ENCODE measurements at places on chromosomes 4 and X. TPM values are rescaled to one million over a fixed set of nuclear protein-coding genes. Genes with fewer than 3 reads are reported as not detected.

GRCh38 chr4:88352062-88352740, 26.5 kb upstream of the HERC6 start:
- no peak for DNase-seq

DNA sequence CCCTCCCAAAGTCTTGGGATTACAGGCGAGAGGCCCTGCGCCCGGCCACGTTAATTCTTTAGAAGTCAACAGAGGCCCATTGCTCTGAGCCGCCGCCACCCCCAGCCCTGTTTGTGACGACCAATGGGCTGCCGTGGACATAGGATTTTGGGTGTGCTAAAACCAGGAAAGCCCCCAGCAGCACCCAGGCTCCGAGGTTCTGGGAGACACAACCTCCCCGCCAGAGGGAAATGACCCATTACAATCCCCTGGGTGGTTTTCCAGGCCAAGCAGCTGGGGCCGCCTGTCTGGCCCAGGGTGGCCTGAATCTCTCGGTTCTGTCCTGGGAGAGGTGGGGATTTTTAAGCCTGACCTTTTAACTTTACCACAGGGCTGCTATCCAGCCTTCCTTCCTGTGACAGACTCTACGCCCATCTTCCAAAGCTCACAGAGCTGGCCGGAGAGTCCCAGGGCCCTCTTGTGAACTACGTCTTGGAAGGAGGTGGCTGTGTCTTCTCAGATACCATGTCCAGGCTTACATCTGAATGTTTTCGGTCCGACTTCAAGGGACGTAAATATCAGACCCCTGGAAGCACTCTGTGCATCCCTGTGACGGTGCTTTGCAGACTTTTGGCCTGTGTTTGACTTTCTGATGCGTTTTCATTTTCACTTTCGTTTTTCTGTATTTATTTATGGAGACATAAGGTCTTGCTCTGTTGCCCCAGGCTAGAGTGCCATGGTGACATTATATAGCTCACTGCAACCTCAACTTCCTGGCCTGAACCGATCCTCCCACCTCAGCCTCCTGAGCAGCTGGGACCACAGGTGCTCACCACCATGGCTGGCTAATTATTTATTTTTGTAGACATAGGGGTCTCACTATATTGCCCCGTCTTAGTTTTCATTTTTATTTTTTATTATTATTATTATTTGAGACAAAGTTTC, 36.0 kb downstream of the P2RY8 start:
- DNase-seq: peak; percentile 66

DNA sequence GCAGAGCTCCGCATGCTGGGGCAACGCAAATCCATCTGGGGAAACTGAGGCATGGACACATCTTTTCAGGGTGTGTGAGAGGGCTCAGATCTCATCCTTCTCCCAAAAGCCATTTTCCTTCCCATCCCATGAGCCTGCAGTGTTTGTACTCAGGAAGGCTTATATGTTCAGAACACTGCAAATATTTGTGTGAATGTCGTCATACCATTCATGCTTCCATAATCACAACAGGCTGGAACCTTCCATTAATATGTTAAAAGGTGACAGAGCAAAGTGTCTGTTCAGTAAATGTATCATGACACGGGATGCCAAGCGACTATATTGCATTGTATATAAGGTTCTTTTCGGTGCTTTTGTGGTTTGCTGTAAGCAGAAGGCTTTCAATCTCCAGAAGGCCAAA, 8.5 kb downstream of the TRIML1 start:
- DNase-seq: no peak

- DNase-seq: peak; percentile 88
These were observed at the start of gene TADA2B for GRCh38 chr4:7043284-7044136. TSS of gene TADA2B (plus strand) at chr4:7043372. CDS start at chr4:7043580, 208 bp downstream.

- DNase-seq: no peak
These were observed 114.7 kb upstream of the TTC29 start for GRCh38 chr4:147060151-147060931.

DNA sequence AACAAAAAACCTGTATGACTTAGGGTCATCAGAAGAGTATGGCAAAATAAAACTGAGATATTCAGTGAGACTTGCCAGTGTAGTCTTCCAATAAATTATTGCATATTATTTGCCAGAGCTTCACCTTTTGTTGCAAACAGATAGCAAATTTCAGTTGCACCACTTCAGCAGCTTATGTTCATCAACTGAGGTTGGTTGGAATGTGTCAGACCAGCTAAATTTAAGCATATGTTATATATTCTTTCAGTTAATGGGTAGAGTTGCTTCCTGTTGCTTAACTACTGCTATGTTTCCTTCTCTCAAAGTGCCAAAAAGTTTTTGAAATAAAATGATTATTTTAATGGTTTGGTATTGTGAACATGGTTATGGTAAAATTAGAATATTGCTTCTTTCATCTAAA, 61.5 kb downstream of the GALNT7 start:
- no peak for DNase-seq

DNA sequence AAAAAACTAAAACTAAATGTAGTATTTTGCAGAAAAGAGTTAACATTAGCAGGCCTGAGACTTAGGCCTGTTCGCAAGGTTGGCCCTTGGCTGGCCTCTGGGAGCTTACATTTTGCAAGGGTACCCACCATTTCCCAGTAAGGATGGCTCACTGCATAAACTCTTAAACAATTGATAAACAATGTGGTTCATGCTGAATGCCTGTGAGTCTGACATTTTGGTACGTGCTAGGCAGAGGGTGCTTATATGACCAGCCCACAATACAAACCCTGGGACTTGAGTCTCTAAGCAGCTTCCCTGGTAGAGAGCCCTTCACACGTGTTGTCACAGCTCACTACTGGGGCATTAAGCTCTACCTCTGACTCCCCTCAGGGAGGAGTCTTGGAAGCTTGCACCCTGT, 7.4 kb downstream of the PRPS2 start:
- no peak for DNase-seq

DNA sequence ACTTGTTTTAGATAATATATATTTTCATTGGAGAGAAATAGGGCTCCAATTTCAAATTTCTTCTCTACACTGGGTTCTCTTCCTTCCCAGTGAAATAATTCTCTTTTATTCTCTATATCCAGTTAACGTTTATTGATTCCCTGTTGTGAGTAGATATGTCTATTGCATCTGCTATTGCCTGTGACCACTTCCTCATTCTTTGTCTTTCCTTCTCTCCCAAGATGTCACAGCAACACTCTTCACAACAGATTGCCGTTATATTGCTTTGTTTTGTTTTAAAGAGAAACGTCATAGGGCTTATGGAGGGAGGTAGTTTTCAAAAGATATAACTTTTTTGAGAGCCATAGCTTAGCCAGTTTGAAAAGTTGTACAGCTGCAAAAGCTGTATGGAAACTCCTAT, 343.8 kb downstream of the ARHGAP24 start:
- DNase-seq: no peak

GRCh38 chrX:18674417-18674787, 2.5 kb upstream of the RS1 start:
- no peak for DNase-seq

DNA sequence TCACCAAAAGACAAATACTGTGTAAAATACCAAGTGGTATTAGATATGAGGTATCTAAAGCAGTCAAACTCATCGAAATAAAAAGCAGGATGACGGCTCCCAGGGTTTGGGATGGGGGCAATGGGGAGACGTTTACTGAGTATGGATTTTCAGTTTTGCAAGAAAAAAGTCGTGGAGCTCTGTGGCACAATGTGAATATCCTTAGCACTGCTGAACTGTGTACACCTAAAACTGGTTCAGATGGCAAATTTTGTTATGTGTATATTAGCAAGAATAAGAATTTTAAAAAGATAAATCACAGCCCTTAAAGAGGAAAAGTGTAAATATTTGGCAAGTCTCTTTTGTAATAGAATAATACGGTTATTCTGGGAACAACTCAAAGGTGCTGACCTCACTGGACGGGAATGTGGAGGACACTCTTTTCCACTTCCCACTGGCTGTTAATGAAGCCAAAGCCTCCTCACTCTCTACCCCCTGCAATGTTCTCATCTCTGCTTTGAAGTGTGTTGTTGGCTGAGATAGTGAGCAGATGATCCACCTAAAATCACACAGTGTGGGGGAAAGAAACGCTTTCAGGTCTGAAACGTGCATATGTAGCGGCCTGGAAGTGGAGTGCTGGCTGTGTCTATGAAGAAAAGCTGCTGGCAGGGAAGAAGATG, 49.2 kb downstream of the SEL1L3 start:
- no peak for DNase-seq

GRCh38 chrX:70468709-70469108, 24.1 kb downstream of the DLG3 start:
- no peak for DNase-seq

DNA sequence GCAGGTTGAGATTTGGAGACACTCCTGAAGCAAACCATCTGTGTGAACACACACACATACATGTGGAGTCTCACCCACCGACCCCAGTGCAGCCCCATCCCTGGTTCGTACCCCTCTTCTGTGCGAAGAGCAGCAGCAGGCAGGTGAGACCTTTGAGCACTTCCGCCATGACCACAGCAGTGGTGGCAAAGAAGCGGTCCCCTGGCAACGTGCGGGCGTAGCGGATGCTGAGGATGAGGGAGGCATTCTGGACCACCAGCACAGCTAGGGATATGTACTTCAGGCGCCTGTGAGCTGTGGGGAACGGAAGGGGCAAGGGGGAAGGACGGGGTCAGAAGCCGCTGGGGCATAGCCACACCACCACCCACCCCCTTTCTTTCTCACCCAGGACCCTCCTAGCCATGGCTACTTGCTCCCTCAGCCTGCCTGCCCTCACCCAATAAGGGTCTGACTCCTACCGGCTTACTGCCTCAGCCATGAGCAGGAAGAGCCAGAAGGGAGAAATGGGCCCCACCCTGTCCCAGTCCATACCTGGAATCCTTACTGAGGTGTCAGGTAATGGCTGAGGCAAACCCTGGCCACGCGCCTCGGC, 1.6 kb downstream of the SLC35A2 start:
- no peak for DNase-seq

- no peak for DNase-seq
These were observed 61.6 kb upstream of the GYPA start for GRCh38 chr4:144202081-144202480.

GRCh38 chr4:74385386-74385785, 20.4 kb downstream of the EREG start:
- DNase-seq: no peak

DNA sequence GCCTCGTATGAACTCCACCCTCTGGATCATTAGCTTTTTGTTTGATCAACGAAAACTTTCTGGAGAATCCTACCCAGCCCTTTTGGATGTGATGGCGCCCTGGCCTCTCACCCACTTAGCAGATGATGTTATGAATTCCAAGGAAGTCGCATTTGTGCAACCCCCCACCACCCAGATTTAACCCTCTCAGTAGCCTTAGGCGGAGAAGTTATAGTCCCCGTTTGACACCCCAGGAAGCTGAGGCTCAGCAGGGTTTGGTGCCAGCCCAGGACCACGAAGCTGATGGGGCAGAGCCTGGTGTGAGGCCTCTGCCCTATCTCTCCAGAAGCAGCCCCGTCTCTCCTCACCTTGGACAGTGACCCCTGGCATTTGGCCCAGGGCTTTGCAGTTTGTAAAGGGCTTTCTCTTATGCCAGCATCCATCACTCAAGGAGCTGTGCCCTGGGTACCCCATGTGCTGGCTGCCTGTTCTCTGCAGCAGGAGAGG, 1.0 kb downstream of the WFS1 start:
- DNase-seq: no peak

- DNase-seq: no peak
These were observed 34.9 kb upstream of the SH3RF1 start for GRCh38 chr4:169305651-169306050.

GRCh38 chrX:134480061-134480460, 20.1 kb downstream of the HPRT1 start:
- DNase-seq: no peak

DNA sequence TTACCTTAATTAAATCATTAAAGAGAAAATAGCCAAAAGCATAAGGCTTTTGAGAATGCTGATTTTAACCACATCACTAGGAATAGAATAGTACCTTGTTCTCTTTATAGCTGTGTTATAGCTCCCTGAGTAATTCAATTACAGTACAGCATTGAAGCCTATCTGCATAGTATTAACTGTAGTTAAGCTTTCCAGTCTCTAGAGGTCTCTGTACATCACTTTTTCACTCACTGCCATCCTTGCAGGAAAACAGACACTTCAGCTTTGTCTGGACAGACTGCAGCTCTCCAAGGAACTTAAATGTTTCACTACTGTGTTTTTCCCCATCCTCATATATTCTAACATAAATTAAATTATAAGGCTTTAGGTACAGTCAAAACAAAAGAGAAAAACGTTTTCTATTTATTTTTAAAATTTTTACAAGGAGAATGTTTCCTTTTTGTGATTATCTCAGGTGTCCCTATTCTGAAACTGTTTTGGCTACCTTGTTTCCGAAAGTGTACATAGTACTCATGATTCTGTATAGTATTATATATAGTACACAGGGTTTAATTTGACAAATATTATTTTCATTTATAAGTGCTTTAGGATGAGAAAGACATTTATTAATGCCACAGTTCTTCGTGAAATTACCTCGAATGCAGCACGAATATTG, 407.9 kb downstream of the PCDH18 start:
- no peak for DNase-seq

GRCh38 chr4:41305476-41305875, 48.7 kb downstream of the UCHL1 start:
- DNase-seq: no peak

PNMA6F gene
- total RNA-seq: not detected

ATP7A gene
- total RNA-seq: 16.2 TPM

PGAM4 gene
- total RNA-seq: not detected

RNF150 gene
- 56.5 TPM for total RNA-seq

TMEM47 gene
- total RNA-seq: 51.6 TPM

HOPX gene
- not detected for total RNA-seq

HTR2C gene
- total RNA-seq: not detected

AKAP14 gene
- total RNA-seq: not detected

KLHL4 gene
- total RNA-seq: 0.38 TPM
